ENCODE measurements at places on chromosomes 16 and 17.

DNA sequence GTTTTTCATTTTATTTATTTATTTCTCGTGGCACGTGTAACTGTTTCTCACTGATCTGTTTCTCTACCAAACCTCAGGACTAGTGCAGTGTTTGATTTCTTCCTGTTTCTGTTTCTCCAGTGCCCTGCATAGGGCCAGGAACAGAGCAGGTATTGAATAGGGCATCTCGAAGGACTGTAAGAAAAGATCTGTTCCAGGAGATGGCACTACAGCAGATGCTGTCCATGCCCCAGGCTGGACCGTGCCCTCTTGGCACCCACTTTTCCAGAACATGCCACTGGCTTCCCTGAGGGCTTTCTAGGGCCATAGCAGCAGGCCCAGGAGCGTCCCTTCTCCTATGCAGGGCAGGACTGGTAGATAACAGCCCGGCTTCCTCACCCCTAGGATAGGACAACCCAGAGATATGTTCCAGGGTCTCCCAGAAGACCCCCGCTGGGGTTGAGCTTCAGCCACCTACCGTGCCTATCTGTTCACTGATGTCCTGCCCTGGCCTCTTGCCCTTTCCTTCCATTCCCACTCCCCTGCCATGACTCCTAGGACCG is 4.4 kb downstream of the SNX20 start:
- DNase-seq, result no peak

- no peak for DNase-seq
Observed at GRCh38 chr17:70955441-70955840, 786.1 kb downstream of the KCNJ2 start.

DNA sequence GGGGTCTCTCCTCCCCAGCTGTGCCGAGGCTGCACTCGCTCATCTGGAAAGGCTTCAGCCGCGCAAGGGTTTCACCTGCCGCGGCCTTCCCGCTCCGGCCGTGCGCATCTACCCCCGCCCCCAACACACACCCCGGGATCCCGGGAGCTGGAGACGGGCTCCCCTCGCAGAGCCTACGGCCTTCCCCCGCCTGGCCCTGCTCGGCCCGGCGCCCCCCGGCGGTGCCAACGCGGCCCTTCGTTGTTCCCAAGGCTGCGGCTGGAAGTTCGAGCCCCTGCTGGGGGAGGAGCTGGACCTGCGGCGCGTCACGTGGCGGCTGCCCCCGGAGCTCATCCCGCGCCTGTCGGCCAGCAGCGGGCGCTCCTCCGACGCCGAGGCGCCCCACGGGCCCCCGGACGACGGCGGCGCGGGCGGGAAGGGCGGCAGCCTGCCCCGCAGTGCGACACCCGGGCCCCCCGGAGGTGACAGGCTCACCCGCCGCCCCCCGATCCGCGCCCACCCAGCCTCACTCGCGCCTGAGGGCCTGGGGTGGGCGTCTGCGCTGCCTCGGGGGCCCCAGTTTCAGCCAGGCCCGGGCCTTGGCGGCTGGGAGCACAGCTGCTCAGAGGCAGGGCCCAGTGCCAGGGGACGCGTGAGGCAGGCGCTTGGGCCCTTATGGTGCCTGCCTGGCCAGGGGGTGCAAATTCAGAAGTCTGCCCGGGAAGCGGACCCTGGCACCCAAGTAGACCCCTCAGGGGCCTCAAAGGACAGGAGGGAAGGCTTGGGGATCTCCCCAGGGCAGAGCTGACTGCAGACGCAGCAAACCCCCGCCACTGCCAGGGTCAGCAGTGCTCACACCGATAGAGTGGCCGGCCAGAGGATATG is 11.2 kb downstream of the GALK1 start:
- no peak for DNase-seq

DNA sequence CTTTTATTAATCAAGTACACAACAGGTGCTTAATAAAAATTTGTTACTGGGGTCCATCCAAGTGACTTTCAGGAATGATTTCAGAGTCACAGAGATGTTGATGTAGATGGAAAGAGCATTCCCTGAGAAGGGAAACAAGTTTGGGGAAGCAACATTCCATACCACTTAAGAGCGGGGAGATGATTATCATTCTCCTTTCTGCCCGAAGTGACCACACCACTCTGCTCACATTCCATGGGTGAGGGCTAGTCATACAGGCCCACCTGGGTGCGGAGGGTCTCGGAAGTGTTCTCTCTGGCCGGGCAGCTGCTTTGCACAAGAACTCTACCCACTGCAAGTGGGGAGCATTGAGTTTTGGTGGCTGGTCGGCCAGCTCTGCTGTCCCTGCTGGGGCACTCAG is 231.4 kb downstream of the SNX29 start:
- DNase-seq, result no peak

DNA sequence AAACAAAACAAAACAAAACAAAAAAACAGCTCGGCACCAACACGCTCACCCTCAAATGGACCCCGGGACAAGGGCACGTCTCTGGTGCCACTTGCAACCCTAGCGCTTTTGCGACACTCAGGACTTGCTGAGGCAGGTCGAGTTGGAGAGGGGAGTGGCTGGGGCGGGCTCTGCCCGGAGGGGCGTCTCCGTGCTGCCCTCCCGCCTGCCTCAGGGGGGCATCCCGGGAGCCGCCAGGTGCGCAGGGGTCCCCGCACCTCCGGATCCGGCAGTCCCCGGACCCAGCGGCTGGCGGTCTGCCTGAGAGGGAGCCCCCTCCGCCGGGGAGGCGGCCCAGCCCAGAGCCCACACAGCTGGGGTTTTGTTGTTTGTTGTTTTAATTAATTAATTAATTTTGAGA is at the start of gene SLC52A1:
SLC52A1 (minus strand) TSS at position 112 of the 400 bp plus-strand sequence. CDS start 820 bp downstream, outside the sequence.
- no peak for DNase-seq

GRCh38 chr16:4089251-4089810 is 26.9 kb downstream of the ADCY9 start:
- DNase-seq, result no peak

GRCh38 chr16:55711959-55712876 is 56.4 kb downstream of the SLC6A2 start:
- peak; percentile 65 for DNase-seq

DNA sequence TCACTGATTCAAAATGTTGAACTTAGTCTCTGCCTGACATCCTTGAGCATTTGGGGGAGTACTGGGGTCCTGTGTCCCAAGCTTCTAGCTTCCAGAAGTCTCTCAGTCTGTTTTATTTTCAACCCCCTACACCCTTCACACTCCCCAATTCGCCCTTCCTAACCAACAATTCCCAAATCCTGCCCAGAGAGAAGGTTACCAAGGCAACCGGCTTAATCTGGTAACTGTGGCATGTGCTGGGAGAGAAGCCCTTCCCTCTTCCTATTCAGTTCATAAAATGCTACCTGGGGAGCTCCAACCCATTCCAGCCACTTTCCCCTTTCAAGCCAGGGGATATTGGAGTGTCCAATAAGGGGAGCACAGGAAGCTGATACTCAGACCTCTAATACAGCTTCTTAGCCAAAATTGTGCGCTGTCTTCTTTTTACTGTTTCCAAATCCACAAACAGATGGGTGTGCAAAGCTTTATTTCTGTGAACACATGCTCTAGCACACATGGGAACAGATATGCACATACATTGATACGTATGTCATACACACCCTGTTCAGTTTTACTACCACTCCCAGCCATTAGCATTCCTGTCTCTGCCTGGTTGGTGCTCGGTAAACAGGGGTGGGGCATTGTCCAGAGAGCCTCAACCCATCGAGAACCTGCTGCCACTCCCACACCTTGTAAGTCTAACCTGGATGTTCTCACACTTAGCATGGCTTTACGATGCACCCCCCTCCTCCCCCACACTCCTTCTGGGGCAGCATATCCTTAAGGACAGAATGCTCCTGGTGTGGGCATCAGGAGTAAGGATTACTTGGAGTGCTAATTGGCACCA is 1.1 kb upstream of the RAPGEFL1 start:
- no peak for DNase-seq

DNA sequence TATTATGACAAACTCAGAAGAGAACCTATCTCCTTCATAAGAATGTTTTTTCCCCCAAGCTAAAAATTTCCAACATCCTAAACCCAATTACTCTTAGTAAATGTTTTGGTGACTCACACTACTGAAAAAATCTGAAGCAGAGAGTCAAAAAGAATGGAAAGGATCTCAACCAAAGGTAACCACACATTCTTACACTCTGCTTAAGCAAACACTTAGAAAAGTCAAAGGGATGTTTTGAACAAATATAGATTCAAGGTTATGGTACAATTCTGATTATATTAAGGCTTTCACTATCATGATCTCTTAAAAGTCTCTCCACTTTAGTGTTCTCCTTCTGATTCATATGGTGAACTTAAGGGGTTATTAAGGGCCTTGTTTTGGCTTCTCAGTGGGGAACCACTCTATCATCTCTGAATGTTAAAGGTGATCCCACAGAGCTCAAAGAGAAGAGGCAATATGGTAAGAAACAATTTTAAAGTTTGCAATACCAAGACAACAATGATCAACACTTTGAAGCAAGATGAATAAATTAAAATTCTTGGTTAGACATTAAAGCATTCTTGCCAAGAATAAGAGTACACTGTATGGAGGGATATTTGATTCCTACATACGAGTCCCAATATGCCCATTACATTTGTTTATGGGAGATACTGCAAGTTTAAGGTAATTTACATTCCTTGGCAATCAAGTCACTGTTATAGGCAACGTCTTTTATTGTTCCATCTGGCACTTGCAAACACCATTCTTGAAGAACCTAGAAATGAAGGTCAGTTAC is 69.2 kb downstream of the CDC27 start:
- DNase-seq, result peak; percentile 52

DNA sequence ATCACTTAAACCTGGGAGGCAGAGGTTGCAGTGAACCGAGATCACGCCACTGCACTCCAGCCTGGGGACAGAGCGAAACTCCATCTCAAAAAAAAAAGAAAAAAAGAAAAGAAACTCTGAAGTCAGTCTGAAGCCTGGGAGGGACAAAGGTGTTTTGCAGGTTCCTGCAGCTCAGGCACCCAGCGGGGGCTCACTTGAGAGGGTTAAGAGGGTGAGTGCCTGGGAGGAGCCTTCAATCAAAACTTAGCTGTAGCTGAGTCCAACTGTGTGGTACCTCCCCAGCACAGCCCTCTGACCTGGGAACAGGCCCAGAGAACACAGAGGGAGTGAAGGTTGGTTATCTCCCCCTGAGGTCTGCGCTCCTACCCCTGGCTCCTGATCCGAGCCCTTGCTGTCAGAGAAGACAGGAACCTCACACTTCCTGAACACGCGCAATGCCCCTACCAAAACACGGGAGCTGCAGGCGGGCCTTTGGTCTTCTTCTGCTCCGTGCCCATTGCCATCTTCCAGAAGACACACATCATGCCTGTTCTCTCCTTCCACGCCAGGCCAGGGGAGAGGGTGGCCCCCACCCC is 20.4 kb upstream of the ZC3H18 start:
- no peak for DNase-seq

DNA sequence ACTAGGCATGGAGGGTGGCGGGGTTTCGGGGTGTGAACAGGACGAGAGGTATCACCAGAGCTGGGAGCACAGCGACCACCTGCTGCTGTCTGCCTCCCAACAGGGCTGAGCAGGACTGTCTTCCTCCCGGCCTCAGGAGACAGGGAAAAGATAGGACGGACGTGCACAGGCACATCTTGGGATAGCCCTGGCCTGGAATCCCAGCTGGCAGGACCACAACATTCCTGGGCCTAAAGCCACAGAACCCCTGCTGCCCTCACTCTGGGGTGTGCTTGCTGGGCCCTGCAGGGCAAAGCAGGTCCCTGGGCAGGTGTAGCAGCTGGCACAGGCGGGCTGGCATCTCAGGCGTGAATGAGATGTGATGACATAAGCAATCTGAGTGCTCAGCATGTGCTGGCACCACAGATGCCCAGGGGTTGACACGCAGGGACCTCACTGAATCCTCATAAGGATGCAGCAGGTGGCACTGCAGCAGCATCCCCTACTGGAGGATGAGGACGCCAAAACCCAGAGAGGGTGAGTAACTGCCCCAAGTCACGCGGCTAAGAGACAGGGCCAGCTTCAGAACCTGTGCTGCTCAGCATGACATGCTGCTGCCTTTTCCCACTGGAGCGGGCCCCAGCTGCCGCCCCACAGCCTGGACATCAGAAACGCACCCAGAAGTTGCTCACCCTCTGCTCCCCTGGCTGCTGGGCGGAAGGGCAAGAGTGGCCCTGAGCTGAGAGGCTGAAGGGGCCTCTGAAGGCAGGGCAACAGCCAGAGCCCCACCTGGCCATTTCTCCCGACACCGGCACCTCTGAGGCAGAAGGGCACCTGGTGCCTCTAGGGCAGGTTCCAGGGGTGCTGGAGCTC is 7.1 kb downstream of the CORO7 start:
- no peak for DNase-seq

DNA sequence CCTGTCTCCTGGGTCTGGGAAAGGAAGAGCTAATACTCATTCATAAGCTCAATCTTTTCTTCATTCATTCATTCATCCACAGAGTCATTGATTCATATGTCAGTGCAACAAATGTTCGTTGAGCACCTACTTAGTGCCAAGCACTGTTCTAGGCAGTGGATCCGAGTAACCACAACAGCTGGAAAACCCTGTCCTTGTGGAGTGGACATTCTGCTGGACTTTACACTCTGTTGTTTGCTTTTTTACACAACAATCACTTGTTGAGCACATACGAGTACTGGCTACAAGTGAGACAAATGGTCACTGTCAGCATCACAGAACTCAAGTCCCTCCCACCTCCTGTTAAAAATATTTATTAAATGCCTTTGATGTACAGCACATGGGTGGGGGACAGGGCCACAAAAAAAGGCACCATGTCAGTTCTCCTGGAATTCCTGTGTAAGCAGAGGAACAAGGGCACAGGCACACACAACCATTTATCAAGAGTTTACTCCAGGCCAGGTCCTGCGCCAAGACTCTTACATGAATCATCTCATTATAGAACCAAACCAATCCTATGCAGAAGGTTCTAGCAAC is 46.9 kb downstream of the TEKT5 start:
- no peak for DNase-seq

DNA sequence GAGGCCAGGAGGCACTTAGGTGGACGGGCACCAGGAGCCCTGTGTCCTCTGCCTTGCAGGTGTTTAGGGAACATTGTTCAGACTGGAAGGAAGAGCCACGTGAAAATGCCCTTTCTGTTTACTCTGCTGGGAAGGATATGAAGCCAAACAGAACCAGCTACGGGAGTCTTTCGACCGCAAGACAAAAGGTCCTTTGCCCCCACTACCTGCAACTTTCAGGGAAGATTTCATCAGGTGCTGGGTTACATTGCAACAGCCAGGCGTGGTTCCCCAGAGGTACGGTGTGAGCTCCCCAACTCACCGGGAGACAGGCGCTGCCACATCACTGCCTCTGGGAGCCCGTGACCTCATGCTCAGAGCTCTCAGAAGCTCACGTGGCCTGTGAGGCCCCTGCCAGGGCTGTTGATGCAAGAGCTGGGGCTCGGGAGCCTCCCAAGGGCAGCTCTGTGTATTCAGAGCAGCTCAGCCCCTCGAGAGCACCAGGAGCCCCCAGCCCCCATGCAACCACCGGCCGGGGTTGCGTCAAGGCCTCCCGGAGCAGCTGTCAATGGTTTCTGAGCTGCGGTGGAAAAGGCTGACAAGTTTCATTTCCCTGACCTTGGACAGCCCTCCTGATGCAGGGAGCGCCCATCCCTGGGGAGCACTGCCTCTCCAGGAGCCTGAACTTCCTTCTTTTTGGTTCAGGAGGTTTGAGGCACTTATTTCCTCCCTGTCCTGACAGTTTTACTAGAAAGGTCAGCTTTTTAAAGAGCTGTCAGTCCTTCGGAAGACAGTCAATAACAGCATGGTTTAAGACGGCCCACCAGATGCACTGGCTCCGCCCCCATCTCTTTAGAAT is 42.1 kb downstream of the TBC1D16 start:
- no peak for DNase-seq
